Glutamatergic neuron (in vitro differentiated cells): ENCODE measurements at places on chromosomes 13 and 19.

DNA sequence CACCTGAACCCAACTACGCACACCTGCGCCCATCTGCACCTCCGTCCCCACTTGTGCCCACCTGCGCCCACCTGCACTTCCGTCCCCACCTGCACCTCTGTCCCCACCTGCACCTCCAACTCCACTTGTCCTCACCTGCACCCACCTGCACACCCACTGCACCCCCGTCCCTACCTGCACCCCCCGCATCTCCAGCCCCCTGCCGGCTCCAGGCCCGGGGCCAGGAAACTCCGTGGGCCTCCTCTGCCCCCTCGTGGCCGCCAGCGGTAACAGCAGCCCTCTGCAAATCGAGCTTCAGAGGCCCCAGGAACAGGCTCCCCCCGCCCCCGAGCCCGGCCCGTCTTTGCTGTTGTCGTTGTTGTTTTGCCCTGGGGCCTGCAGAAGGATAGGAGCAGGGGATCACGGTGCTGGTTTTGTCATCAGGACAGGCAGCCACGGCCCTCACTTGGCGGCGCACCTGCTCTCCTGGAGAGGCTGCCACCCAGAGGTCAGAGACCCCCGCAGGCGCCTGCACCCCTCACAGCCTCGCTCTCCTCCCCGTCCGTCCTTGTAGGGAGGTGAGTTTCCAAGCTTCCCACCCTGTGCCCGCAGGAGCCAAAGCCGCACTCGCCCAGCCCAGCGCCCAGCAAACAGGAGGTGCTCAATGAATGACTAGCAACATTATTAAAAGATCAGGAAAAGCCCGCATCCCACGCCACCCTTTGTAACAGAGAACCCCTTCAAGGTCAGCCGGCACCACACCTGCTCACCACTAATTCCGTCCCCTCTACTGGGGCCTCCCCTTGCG, 65.4 kb downstream of the GNG7 start:
- peak; percentile 76 for DNase-seq

- DNase-seq, result no peak
Observed at GRCh38 chr13:107969546-107969945, 245.8 kb downstream of the LIG4 start.

GRCh38 chr13:24684600-24684998, 4.4 kb downstream of the ATP12A start:
- no peak for DNase-seq

GRCh38 chr19:56222901-56223300, 20.8 kb downstream of the ZSCAN5C start:
- no peak for DNase-seq

- DNase-seq, result no peak
Observed at GRCh38 chr13:30371649-30372265, 50.5 kb upstream of the UBE2L5 start.

- DNase-seq, result no peak
Observed at GRCh38 chr13:43846496-43847158, 32.9 kb downstream of the CCDC122 start.

GRCh38 chr19:40281381-40282208, 3.5 kb downstream of the AKT2 start:
- DNase-seq, result no peak

DNA sequence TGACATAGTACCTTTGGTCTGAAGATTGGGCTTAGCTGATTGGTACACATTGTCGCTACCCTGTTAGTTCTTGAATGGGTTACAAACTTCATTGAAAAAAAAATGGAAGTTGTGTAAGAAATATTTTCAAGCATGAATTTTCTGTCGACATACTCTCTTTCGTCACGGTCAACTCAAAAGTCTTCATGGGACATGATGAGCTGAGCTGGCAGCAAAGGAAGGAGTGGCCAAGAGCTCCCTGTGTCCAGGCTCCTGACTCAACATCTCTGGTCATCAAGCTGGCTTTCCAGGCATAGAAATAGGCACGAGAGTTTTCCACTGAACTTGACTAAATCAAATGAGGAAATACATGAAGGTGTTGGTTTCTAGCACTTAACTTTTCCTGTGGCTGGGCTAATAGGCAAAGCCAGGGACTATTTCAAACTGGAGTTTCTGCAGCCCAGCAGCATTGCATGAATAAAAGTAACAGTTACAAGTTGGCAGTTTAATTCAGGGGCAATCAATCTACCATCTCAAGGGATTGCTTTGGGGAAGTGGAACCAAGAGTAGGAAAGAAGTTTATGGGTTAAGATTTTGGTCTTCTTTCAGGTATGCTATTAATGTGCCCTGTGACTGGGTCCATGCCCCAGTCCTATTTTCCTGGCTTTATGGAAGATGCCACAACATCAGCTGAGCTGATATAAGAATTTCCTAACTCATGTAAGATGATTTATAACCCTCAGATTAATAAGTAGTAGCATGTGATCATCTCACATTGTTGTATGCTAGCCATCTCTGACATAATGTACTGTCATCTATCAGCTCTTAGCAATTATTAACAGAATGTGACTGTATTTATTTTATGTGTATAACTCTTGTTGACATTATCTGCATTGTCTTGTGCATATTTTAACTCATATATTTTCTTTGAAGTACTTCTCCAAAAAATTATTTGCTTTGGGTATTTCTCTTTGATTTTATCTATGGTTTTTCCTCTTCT, 385.8 kb downstream of the DLEU7 start:
- DNase-seq, result no peak

DNA sequence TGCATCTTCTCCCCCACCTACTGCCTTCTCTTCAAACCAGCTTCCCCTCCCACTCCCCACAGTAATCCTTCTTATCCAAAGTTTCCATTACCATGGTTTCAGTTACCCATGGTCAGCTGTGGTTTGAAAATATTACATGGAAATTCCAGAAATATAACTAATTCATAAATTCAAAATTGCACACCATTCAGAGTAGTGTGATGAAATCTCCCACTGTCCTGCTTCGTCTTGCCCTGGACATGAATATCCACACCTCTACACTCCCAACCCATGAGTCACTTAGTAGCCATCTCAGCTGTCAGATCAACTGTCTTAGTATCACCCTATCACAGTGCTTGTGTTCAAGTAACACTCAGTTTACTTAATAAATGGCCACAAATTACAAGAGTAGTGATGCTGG, 3.8 kb upstream of the KCTD12 start:
- DNase-seq, result no peak

DNA sequence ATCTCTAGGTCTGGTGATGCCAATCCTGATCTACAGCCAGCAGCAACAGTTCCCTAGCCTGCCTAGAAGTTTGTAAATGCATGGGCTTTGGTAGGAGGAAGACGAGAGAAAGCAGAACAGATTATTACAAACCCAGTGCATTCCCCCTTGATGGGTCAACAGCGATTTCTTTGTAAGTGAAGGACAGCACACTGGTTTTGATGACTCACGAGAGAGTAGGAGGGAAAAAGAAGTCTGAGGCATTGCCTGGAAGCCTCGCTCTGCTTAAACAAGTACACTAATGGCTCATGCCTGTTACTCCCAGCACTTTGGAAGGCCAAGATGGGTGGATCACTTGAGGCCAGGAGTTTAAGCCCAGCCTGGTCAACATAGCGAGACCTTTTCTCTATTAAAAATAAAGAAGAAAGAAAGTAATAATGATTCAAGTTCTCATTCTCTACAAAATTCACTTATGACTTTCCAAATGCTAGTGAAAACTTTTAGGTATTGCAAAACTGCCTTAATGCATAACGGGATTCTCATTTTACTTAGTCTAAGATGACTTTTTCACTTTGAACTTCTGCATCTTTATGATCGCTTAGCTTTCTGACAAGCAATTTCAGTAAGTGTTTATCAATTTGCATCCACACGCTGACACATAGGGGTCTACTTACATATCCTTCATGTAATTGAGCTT, 47.7 kb upstream of the USPL1 start:
- no peak for DNase-seq
